ENCODE measurements at places on chromosomes 2 and 18.

GRCh38 chr2:26754539-26754938 is 9.5 kb upstream of the SLC35F6 start:
- no peak for DNase-seq

- no peak for DNase-seq
These were observed 104.9 kb downstream of the TRIB2 start for GRCh38 chr2:12821656-12822055.

GRCh38 chr2:218255446-218255845 is 5.4 kb upstream of the GPBAR1 start:
- DNase-seq, result peak; percentile 62

DNA sequence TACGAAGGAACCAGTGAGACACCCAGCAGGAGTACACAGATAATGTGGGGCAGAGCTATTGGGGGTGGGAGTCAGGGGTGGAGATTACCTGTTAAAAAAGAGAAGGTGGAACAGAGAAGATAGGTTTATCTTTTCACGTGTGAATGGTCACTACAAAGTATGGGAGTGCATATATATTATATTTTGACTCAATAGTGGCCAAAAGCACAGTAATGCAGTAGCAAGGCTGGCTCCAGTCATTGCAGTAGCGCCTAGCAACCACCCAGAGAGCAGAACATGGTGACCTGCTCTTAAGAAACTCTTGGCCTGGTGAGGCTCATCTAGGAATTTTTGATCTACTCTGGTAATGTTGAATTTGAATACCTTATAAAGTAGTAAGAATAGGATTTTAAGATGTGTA is 1.0 kb downstream of the IMPACT start:
- DNase-seq, result peak; percentile 15

DNA sequence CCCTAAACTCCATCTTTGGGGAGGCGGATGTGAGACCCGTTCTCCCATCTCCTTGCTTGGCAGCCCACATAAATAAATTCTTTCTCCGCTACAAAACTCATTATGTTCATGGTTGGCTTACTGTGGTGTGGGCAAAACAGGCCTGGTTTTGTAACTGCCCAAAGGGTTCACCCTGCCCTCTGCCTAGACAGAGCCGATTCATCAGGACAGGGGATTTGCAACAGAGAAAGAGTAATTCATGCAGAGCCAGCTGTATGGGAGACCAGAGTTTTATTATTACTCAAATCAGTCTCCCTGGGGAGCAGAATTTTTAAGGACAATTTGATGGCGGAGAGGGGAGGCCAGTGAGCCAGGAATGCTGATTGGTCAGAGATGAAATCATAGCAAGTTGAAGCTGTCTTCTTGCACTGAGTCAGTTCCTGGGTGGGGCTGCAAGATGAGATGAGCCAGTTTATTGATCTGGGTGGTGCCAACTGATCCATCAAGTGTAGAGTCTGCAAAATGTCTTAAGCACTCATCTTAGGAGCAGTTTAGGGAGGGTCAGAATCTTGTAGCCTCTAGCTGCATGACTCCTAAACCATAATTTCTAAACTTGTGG is 8.4 kb upstream of the RNF125 start:
- DNase-seq, result no peak

- no peak for DNase-seq
These were observed 147.8 kb downstream of the TMEM18 start for GRCh38 chr2:529424-529823.

DNA sequence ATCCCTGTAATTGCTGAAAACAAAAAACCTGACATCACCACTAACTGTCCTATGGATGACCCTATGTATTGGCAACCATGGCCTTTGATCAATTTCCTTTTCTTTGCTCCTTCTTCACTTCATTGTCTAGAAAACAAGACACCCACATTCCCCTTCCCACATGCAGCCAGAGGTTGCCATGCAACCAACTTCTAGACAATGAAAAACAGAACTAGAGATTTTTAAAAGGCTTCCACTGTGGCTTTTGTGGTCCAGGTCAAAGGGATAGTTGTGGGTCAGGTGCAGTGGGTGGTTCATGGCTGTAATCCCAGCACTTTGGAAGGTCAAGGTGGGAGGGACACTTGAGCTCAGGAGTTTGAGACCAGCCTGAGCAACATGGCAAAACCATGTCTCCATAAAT is 139.3 kb upstream of the DOK6 start:
- no peak for DNase-seq

GRCh38 chr18:47120428-47120827 is 29.9 kb downstream of the HDHD2 start:
- no peak for DNase-seq

All from AG10803 (cell line).